ENCODE measurements at places on chromosomes 1 and 21.

- no peak for DNase-seq
These were observed 90.4 kb downstream of the BACH1 start for GRCh38 chr21:29389136-29389535.

GRCh38 chr1:111891566-111891965 is 97.9 kb downstream of the KCND3 start:
- DNase-seq: no peak

DNA sequence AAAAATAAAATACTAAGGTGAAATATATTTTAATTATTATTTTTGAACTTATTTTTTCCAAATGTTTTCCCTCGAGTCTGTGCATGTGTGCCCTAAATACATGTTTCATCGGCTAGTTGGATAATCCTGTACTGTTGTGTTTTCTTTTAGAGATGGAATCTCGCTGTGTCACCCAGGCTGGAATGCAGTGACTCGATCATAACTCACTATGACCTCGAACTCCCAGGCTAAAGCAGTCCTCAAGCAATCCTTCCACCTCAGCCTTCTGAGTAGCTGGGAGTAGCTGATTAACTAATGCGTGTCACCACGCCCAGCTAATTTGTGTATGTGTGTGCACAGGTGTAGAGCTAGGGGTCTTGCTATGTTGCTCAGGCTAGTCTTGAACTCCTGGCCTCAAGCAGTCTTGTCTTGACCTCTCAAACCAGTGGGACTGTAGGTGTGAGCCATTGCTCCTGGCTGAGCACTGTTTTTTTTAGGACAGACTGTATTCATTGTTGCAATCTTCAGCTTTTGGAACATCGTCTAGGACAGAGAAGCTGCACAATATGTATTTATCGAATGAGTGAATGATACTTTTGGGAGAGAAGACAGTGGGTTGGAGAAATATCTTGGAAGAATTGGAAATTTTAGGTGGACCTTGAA is 4.8 kb upstream of the TMCO1 start:
- DNase-seq: no peak

GRCh38 chr1:22665752-22666151 is 12.7 kb downstream of the C1QB start:
- DNase-seq: no peak

- DNase-seq: no peak
These were observed 343.7 kb upstream of the ZRANB2 start for GRCh38 chr1:71424536-71424935.

GRCh38 chr1:230563591-230563990 is 78.7 kb upstream of the COG2 start:
- DNase-seq: no peak

DNA sequence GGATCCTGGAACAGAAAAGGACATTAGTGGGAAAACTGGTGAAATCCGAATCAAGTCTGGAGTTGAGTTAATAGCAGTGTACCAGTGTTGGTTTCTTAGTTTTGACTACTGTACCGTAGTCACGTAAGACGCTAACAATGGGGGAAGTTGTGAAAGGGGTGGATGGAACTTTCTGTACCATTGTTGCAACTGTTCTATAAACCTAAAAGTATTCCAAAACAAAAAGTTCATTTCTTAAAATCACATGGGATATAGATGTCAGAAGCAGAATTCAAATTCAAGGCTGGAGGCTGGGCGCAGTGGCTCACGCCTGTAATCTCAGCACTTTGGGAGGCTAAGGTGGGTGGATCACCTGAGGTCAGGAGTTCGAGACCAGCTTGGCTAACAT is 16.9 kb downstream of the ARHGEF19 start:
- DNase-seq: no peak

GRCh38 chr1:98792123-98792522 is 130.6 kb downstream of the SNX7 start:
- no peak for DNase-seq
